ENCODE measurements at places on chromosomes 1 and 21. TPM values are rescaled to one million over a fixed set of nuclear protein-coding genes. Genes with fewer than 3 reads are reported as not detected.

INAVA gene
- not detected for polyA plus RNA-seq

GBP4 gene
- 10.1 TPM for polyA plus RNA-seq

RAVER2 gene
- 1.2 TPM for polyA plus RNA-seq

RXRG gene
- polyA plus RNA-seq, result not detected

APCS gene
- not detected for polyA plus RNA-seq

LCE3D gene
- polyA plus RNA-seq, result not detected

GJA4 gene
- not detected for polyA plus RNA-seq

AK4 gene
- 0.38 TPM for polyA plus RNA-seq

RGS13 gene
- polyA plus RNA-seq, result 0.33 TPM

SERPINC1 gene
- not detected for polyA plus RNA-seq

DENND2D gene
- 107 TPM for polyA plus RNA-seq
